Germinal center (tissue), 1 donor: ENCODE measurements at places on chromosomes 4 and X.

DNA sequence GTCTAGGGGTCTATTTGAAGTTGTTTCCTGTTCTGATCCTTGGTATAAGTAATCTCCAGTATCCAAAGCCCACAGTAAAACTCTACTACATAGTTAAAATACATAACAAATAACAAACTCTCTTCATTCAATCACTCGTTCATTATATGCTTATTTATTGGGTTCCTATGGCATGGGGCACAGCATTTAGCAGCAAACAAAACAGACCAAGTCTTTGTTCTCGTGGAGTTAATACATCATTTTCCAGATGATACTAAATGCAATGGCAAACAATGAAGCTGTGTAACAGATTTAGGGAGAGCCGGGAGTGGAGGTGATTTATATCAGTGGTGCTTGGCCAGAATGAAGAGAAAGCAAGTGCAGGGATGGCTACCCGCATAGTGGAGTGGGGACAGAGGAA lies 36.6 kb upstream of the SPARCL1 start:
- no peak for DNase-seq

GRCh38 chr4:98663226-98664006 lies 5.0 kb upstream of the TSPAN5 start:
- peak; percentile 21 for DNase-seq

GRCh38 chr4:138078253-138078652 lies 163.9 kb downstream of the SLC7A11 start:
- no peak for DNase-seq

GRCh38 chr4:183823434-183823833 lies 81.7 kb upstream of the STOX2 start:
- no peak for DNase-seq

- no peak for DNase-seq
These were observed 80.8 kb downstream of the ANKRD50 start for GRCh38 chr4:124631760-124632159.

DNA sequence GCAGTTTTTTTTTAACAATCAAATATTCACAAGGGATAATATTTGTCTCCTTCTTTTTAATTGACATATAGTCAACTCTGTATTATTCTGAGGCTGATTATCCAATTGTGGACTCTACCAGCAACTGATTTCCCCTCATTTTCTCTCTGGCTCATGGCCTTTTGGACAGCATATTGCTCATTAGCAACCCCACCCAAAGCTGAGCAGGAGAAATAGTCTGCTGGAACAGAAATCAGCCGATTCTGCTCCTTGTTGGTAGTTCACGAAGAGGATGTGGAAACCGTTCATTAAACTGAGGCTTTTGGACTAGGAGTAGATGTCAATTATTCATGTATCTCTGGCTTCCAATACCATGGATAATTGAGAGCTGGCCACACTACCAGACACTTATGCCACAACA lies 428.4 kb upstream of the INTU start:
- no peak for DNase-seq

DNA sequence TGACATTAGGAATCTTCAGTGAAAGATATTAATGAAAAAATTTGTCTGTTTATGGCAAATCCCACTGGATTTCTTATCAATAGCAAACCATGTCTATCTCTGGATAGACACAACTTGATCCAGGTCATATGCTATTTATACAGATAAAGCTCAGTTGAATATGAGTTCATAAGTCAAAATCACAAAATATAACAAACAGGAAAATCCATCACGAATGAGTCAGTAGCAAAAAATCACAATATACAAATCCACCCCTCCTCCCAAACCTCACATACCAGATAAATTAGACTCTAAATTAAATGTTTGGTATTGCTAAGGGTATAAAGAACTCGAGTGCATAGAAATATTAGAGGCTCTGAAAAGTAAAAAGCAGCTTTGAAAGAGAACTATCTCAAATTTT lies 420.5 kb downstream of the TLL1 start:
- no peak for DNase-seq

DNA sequence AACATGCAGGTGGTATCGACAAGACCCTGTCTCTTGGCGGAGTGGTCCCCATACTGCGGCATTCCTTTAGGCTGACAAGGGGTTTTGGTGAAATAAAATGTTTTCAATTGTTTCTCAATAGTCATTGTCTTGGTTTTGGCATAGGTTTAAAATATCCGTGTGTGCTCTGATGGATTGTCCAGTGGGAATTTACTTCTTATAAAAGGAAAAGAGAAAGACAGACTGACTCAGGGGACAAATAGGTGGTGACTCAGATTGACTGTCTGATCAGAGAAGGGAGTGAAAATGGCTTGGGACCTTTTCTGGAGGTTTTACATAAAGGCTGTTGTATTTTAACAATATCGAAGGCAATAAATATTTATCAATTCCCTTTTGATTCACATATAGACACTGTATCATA lies 129.8 kb downstream of the SORBS2 start:
- DNase-seq = no peak

DNA sequence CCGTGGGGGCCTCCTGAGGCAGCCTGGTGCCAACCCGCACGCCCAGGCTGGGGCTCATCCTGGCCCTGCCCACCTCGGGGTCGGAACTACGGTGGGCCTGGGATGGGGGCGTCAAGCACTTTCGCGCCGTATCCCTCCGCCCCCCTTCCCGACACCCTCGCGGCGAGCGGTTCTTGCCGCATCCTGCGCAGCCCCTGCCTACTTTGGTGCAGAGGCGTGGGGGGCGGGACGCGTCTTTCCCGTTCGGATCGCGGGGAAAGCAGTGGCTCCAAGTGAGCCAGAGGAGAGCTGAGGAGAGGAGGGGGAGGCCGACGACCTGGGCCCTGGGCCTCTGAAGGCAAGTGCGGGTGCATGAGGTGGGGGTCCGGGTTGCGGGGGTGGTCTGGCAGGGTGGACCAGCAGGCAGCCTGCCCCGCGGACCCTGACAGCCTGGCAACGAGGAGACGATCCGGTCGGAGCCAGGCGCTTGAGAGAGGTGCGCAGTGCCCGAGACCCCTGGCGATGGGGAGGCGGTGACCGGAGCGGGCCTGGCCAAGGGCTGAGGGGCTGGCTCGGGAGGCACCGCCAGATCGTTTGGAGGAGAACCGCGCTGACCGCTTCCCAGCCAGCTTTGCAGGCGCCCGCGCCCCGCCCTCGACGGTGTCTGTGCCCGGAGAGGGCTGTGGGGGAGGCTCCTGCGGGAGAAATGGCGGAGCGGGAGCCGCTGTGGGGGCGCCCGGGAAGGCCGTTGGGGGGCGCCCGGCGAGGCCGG lies at the start of gene GPRASP2:
TSS of gene GPRASP2 (plus strand) at position 233 of the 751 bp plus-strand sequence. CDS start 2,422 bp downstream, outside the sequence.
- no peak for DNase-seq

DNA sequence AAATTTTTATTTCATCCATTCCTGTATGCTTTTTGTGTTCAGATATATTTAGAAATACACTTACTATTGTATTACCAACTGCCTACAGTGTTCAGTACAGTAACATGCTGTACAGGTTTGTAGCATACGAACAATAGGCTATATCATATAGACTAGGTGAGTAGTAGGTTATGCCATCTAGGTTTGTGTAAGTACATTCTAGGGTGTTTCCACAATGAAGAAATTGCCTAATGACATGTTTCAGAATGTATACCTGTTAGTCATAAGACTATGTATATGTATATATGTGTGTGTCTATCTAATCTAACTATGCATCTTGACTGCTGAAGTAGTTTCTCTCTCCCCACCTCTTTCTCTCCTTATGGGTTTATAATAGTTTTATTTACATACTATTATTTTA lies 51.5 kb upstream of the BTC start:
- DNase-seq = no peak

- no peak for DNase-seq
These were observed 26.8 kb downstream of the SH3TC1 start for GRCh38 chr4:8225706-8226443.

DNA sequence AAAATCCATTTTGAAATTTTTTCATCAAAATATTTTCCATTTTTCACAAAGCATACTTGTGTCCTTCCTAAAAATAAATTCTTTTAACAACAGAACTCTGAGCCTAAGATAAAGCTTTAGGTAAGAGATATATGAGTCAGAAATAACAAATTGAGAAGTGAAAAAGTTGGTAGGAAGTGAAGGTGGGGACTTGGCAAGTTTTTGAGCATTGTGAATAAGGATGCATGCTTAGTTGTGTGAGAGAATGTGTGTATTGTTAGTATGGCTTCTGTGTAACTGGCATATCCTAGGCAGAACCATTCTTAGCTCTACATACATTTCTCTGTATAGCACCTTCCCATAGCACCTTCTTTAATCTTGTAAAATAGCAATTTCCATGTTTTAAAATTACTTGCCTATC lies 6.8 kb downstream of the ASB5 start:
- no peak for DNase-seq

- no peak for DNase-seq
These were observed 222.3 kb upstream of the LDB2 start for GRCh38 chr4:17120761-17121160.

GRCh38 chr4:95602872-95603271 lies 54.1 kb upstream of the UNC5C start:
- DNase-seq = no peak

DNA sequence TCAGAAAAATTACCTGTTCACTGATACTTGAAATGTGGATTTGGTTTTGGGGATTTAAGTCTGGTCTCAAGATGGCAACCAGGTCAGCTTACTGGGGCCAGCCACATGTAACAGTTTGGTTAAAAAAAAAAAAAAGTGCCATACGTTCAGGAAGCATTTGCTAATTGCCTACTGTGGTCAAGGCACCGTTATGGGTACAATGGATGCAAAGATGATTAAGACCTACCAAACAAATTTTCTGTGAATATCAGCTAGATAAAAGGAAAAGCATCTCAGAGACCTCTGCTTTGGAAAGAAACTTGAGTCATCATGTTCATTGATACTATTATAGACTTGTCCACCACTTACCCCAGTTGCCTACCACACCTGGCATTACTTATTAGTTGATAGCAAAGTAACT lies 80.9 kb downstream of the FNIP2 start:
- DNase-seq = no peak

- DNase-seq = no peak
These were observed 17.6 kb downstream of the TMEM164 start for GRCh38 chrX:110020536-110020935.
